Uterus (tissue), 4 donors: ENCODE measurements at places on chromosomes 16 and 17.
A peak's percentile ranks its signal among the peaks of the same experiment; 100 is the strongest.

GRCh38 chr16:49278944-49279725, 2.5 kb downstream of the CBLN1 start:
- DNase-seq, result no peak

DNA sequence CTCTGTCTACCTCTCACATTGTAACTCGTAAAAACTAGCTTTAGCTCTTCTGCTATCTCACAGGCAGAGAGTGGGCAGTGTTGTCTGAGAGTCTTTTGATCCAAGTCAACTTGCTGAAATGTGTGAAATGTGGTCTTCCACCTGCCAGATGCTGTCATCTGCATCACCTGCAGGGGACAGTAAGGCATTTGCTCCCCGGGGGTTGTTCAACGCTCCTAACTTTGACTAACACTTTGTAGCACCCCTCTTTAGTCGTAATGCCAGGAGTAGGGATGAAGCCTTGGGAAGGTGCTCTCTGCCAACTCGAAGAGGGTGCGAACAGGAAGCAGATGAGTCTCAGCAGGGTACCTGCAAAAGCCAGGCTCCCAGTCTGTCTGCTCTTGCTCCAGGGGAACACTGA, 36.1 kb downstream of the SNX11 start:
- DNase-seq, result no peak

DNA sequence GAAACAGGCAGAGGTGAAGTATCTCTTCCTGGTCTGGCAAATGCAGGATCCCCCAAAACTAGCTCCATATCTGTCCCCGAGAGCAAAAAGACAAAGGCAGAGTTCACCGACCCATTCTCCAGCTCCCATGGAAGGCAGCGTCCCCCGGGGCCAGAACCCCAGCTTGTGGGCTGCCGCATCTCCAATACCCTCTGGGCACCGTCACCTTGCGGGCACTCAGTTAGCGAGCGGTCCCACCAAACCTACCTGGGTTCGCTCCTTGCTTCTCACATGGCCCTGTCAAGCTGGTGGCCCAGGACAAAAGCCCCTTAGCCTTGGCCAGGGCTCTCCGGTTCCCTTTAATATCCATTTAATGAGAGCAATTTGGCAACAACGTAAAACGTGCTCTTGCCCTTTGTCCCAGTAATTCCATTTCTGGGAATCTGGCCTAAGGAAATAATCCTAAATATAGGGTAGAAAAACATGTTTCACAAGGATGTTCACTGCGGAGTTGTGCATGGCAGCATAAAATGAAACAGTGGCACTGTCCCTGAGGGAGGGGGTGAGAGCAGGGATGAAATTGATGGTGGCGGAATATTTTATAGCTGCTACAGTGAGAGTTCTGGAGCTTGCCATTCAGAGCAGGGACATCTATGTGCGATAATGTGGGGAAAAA, 157.1 kb downstream of the CMIP start:
- no peak for DNase-seq

- no peak for DNase-seq
Observed at GRCh38 chr16:75732871-75733270, 6.6 kb upstream of the CPHXL start.

- peak; percentile 66 for DNase-seq
Observed at GRCh38 chr16:29678691-29679267, at the start of gene QPRT. TSS of gene QPRT (plus strand) at chr16:29679180. CDS start at chr16:29679198, 18 bp downstream.
